ENCODE measurements at places on chromosomes 1 and 21.

- DNase-seq, result peak; percentile 95
These were observed 7.0 kb downstream of the CD53 start for GRCh38 chr1:110879758-110880606.

- DNase-seq, result no peak
These were observed 11.9 kb downstream of the FGGY start for GRCh38 chr1:59308839-59309238.

DNA sequence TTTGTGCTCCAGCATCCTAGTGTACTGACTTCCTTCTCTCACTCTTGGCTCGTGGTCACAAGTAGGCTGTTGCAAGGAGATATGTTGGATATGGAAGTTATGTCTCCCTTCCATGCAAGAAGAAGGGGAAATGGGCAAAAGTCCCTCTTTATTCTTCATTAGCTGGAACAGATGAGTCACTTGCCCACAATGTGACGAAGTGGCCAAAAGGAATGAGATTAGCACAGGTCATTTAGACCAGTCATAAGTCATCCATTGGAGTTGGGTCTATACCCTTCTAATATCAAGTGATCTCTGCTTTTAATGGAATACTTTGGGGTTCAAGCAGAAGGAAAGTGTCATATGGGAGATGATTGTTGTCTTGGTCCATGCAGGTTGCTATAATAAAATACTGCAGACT is 91.2 kb upstream of the NGF start:
- peak; percentile 33 for DNase-seq

DNA sequence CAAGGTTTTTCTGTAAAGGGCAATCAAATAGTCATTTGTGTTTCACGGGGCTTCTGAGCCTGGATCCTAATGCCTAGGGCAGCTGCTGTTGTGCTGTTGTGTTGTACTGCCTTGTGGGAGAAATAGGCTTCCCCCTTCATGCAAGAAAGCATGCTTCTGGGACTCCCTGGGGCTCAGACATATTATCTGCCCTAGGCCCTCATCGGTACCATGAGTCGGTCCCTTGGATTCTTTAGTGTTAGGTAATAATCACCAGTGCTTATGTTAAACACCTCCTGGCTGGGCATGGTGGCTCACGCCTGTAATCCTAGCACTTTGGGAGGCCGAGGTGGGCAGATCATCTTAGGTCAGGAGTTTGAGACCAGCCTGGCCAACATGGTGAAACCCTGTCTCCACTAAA is 245.9 kb downstream of the TNR start:
- no peak for DNase-seq

DNA sequence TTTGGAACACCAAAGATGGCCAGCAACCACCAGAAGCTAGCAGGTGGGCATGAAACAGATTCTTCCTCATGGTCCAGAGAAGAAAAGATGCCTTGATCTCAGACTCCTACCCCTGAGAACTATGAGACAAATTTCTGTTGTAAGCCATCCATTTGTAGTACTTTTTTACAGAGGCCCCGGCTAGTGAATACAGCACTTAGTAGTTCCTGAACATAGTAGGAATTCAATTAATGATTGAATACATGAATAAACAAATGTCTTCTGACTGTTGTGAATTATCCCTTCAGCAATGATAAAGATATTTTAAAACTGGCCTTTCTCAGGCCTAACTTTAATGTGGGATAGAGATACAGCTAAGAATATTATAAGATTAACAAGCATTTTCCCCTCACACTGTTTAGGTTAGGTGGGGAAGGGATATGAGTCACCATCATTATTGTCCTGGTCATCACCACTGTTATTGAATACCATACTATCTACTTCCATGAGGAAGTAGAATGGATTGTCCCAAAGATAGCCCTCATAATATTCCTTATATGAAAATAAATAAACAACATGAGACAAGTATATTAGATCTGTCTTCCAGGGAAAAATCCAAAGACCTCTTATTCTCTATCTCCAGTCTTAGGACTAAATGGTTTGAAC is 51.4 kb downstream of the ADCY10 start:
- DNase-seq, result no peak

- peak; percentile 34 for DNase-seq
These were observed 23.8 kb upstream of the KIAA1614 start for GRCh38 chr1:180888870-180889269.

GRCh38 chr1:87240661-87241285 is 87.9 kb upstream of the LMO4 start:
- DNase-seq, result no peak

DNA sequence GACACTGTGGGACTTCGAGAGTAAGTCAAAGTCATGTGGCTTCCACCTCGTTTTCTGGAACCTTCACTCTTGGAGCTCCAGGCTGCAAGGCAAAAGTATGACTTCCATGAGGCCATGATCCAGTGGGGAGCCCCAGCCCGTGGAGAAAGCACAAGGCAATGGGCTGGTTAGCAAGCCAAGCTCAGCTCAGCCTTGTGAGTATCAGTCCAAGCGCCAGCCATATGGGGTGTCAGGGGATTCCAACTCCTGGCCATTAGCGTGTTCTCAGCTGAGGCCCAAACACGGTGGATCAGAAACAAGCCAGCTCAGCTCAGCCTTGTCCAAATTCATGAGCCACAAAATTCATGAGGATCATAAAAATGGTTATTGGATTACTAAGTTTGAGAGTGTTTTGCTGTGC is 261.0 kb downstream of the RHOU start:
- DNase-seq, result no peak

GRCh38 chr1:181630838-181631237 is 147.5 kb downstream of the CACNA1E start:
- no peak for DNase-seq

DNA sequence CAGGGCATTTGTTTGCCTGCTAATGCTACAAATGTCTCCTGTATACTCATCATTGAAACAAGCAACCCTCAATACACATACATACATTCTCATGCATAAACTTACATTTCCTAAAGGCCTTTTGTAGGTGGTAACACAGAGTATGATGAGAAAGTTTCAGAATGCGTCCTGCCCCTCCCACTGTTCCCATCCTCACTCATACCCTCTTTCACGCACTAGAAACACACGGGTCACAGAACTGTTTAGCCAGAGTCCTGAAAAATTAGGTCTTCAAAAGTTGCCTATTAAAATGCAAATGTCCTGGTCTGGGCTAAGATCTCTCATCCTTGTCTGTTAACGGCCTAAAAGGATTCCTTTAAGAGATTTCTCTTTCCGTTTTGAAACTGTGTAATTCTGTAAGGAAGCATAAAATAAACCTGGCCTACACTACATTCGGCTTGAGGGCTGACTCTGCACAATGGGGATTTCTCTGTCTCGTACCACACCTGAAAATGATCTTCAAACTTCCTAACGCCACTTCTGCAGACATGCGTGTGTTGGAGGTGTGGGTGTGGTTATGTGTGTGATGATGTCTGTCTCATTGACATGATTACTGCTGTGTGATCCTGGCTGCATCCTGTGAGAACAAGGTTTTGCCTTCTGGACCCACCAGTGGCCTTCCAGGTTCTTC is 5.3 kb upstream of the FCER1A start:
- DNase-seq, result no peak

GRCh38 chr1:68217060-68217554 is 15.2 kb downstream of the WLS start:
- DNase-seq, result no peak

- DNase-seq, result peak; percentile 93
These were observed at the start of gene IQGAP3 for GRCh38 chr1:156571919-156572662. TSS of gene IQGAP3 (minus strand) at chr1:156572565. CDS start at chr1:156572529, 36 bp downstream.

DNA sequence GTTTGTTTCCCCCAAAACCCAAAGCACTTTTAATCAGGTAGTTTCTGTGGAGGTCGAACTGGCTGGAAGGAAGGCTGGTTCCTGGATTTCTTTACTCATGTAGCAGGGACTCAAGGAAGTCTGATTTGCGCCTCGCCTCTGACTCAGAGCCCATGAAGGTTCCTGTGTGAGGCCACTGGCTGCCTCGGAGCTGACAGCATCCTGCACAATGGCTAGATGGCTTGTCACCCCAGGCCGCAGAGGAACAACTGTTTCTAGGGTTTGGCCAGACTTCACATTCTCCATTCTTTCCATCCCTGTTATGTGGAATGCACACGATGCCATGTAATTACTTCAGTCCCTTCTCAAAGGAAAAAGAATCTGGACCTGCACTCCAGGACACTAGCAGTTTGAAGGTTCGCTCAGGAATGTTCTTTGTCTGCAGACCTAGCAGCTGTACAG is 39.1 kb upstream of the PRSS38 start:
- no peak for DNase-seq

- DNase-seq, result no peak
These were observed 53.0 kb downstream of the CRB1 start for GRCh38 chr1:197320991-197321531.

DNA sequence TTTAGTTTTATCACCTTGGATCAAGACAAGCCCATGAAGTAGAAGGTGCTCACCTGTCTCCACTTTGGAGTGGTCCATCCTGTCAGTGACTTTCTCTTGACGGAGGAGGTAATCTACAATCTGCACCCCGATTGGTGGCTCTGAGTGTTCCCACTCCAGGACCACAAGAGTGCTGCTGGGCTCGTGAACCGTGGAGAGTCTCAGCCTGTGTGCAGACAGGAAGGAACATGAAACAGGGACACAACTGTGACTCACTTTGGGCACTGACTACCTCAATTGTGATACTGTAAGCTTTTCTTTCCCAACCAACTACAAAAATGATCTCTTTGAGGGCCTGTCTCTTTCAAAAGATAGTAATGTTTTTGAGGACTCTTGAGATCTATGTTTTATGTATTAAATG is 280.2 kb downstream of the ASTN1 start:
- no peak for DNase-seq

DNA sequence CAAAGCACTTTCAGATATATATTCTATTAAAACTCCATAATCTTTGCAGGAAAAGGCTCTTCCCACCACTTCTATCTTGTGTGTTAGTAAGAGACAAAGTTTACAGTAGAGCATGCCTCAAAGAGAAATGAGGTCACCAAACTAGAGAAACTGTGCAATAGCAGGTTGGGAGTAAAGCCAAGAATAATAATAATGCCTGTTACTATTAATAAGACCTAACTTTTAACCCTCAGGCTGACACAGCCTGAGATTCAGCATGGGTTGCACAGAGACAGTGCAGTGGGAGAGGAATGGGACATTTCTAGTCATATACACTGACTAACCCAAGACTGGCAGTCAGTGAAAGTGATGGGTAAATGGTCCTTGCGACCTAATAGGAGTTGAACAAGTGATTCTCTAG is 320.2 kb upstream of the NFIA start:
- DNase-seq, result no peak

DNA sequence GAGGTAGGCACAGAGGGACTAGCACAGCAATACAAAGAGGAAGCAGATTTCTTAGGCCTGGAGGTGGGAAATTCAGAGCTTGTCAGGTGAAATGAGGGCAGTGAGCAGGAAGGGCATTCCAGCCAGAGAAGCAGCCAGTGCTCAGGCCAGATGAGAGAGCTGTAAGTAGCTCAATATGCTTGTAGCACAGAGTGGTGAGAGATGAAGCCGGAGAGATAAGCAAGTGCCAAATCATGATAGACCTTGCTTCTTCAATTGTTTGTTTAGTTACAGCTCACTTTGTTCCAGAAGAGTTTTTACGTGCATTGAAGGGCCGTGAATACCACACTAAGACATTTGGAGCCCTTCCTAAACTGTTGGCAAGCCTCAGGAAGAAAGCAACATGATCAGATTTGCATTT is 42.0 kb upstream of the ADAMTS1 start:
- DNase-seq, result no peak

DNA sequence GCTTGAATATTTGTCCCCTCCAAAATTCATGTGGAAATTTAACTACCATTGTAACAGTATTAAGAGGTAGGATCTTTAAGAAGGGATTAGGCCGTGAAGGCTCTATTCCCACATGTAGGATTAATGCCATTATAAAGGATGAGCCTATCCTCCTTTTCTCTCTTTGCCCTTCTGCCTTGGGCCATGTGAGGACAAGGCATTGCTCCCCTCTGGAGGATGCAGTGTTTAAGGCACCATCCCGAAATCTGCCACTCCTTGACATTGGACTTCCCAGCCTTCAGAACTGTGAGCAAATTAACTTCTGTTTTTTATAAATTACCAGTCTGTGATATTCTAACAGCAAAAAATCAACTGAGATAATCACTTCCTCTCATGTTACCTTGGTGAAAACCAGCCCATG is 124.4 kb downstream of the TOMM20 start:
- no peak for DNase-seq

DNA sequence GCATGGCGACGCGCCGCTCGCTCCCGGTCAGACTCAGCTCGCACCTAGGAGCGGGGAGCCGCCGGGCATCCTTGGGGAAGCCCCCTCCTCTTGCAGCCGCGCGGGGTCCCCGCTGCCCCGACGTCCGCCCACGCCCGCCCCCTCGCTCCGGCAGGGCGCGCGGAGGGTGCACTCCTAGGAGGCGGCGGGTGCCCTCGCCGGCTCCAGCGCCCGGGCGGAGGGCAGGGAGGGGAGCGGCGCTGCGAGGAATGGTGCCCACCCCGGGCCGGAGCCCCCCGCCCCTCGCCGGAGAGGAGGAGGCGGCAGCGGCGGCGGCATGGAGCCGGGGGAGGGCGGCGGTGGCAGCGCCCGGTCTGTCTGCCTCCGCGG is 488 bp downstream of the FAM78B start:
- no peak for DNase-seq

- no peak for DNase-seq
These were observed 993.0 kb upstream of the PRMT6 start for GRCh38 chr1:106063510-106063909.

DNA sequence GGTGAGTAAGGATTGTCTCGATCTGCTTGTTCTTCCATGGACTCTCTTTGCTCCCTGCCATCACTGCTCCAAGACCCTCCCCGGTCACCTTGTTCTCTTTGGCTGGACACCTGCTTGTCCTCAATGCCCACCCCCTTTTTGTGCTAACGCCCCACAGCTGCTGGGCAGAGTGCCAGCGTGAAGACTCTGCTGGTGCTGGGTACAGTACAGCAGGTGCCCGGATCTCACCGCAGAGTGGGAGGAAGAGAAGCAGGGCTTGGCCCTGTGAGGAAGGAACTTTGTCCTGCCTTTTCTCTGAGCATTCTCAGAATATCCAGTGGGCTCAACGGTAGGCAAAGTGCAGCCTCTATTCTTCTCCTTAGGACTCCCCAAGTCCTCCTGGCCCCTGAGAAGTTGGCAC is 90.1 kb downstream of the PLXNA2 start:
- DNase-seq, result no peak

GRCh38 chr1:5939271-5940170 is 52.7 kb downstream of the NPHP4 start:
- DNase-seq, result no peak

DNA sequence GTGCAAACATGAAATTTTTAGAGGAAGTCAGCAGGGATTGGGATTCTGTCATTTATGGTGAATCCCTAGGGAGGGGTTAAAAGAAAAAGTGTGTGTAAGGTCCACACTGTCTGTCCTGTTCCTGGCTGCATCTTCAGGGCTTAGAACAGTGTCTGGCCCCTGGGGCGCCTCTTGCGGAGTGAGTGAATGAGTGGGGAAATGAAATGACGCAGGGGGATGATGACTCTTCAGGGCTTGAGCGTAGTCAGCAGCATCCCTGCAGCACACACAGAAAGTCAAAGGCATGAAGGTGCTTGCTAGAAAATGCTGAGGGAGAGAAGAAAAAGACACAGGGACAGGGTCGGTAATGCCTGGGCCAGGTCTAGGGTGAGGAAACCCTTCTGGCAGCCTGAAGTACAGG is 57.8 kb downstream of the PGBD5 start:
- no peak for DNase-seq

All from suppressor macrophage treated with lipopolysaccharide for 4 hours (primary cell).